ENCODE measurements at places on chromosomes 6 and 20.

DNA sequence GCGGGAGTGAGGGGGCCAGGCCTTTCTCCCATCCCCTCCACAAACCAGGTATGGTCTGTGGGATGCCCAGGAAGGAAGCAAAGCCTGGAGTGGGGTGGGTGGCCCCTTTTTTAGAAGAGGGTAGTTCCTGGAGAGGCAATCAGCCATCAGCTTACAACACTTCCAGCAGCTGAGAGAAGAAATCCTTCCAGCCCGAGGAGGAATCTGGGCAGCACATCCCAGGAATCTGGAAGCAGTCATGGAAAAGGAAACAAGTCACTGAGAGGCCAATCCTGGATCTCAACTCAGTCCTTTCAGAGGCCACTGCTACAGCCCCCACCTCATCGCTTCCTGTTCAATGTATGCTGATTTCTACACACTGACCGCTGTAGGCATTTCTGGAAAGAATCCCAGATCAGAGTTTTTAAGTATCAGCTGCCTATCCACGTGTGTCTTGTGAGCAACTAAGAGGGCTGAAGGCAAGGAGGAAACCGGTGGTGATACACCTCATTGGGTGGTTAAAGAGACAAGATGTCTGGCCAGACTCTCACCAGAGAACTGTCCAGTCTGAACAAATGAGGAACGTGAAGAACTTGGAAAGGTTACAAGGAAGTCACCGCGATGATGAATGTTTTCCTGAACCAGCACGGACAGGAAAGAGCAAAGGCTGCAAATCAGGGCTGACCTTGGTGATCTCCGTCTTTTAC is 92.9 kb upstream of the SHLD1 start:
- no peak for DNase-seq

GRCh38 chr20:38315290-38315966 is 11.5 kb downstream of the BPI start:
- peak; percentile 14 for DNase-seq

DNA sequence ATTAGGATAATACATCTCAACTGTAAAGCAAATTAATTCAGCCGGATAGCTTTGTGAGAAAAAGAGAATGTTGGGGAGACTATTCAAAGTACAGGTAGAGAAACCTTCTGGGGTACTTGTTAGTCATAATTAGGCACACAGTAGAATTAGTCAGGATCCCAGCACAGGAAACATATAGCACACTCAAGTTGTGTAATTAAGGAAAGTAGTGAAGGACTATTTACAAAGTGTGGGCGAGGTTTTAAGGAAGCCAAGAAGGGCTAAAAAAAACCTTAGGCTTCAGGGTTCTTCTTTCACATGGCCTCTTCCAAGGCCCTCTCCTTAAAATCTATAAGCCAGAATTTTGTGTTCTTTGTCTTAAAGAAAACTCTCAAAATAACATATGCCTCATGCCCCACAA is 126.7 kb downstream of the RTN4IP1 start:
- no peak for DNase-seq

GRCh38 chr6:157258878-157259277 is 64.4 kb downstream of the TMEM242 start:
- no peak for DNase-seq

- no peak for DNase-seq
These were observed 4.6 kb downstream of the MEA1 start for GRCh38 chr6:43009124-43009523.

DNA sequence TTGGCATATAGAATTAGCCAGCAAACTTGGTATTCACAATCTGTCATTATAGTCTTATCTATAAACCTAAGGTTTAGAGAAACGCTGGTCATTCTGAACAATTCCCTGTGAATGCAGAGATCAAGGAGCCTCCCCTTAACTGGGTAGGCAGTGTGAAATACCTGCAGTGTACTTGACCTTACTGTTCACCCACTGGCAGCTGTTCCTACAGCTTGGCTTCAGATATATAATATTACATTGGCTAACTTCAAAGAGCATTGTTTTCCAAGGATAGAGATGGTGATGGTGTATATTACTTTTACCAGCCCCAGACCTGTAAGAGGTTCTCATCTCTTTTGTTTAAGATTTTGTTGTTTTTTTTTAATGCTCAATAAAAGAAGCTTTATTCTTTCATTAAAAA is 168.3 kb downstream of the ESR1 start:
- no peak for DNase-seq

GRCh38 chr6:26225848-26226578 is 138.8 kb downstream of the HFE start:
- DNase-seq: no peak

DNA sequence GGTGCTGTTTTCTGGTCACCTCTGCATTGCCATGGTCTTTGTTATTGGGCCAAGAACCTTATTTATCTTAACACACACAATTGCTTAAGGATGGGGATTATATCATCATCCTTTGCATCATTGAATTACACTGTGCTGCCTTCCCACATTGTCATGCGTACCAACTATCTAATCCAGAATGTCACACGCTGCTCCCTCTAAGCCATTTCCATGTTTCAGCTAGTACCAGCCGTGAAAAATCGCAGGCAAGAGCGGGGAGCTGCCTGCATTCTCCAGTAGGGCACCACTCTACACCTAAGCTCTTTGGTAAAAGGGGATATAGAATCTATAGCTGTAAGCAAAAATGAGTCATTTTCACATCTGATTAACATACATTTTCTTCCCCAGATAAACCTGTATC is 277.0 kb downstream of the PRL start:
- no peak for DNase-seq

GRCh38 chr6:115982453-115982852 is 78.2 kb downstream of the FRK start:
- DNase-seq: no peak

GRCh38 chr6:12595161-12595811 is 121.3 kb upstream of the PHACTR1 start:
- DNase-seq: no peak

- DNase-seq: no peak
These were observed 185.8 kb upstream of the TENT5A start for GRCh38 chr6:81938014-81938856.

DNA sequence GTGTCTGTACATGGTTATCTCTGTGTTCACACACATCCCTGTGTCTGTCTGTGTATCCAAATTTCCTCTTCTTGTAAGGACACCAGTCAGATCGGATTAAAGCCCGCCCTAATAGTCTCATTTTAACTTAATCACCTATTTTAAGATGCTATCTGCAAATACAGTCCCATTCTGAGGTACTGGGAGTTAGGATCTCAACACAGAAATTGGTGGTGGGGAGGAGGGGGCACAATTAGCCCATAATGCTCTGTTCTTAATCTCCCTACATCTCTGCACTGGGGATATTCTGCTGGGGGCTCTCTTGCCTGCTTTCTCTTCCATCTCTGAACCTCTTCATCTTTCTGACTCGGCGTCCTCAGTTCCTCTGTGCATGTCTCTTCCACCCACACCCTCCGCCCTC is 320.7 kb downstream of the CDC5L start:
- DNase-seq: no peak

DNA sequence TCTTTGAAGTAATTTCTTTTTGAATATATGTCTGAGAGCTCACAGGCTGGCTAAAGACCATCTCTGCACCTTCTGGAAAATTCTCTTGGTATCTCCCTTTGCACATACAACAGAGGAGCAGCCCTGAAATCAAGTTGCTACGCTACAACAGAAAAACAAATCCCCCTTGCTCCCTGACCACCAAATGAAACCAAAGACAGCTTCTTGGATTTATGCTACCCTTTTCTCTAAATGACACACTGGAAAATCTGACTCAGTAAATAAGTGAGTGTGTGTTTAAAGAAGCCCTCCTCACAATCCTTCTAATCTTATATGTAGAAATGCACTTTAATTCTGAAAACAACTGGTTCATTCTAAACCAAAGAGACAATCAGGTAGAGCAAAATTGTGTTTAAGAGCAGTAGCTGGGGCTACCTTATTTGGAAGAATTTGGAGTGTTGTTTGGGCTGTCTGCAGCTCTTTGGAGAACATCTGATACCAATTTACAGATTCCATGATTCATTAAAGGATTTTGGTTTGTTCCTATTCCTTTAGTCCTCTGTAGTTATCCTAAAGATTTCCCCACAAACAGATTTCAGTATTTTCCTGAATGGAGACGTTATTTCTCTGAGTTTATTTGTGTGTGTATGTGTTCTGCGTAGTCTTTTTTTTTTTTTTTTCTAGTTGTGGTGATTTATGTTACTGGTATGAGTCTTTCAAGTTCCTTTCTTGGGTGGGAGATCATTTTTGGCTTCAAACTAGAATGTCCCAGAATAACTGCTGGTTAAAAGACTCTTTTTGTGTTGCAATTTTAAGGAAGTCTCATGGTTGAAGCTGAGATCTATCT is 36.4 kb upstream of the UTRN start:
- DNase-seq: no peak

GRCh38 chr6:89260310-89260709 is 43.2 kb upstream of the GABRR1 start:
- DNase-seq: no peak

DNA sequence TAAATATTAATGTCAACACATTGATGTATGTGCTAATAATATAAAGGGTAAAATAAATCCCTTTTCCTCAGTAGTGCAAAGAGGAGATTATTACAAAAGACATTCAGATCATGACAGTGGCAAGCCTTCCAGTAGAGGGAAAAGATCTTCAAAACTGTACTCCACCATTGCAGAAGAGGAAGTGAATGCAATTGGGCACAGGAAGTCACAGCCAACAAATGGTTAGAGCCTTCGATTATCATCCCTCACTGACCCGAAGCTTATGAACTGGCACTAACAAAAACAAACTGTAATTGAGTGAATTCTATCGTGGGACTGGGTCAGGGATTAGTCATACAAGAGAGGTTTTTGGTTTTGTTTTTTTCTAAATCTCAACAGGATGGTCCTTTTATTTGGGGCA is 39.3 kb upstream of the SCGN start:
- no peak for DNase-seq

DNA sequence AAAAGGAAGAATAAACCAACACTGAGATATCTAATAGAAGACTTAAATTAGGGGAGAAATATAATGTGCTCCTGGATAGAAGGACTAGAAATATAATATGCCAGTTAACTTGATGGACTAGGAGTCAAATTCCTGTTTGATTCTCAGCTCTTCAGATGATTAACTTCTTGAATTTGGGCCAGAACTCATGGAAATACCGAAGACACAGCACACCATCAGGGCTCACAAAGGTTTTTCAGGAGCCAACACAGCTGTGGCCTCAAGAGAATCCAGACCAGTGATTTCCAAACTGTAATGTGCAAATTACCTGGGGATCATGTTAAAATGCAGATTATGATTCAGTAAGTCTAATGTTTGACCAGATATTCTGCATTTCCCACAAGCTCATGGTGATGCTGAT is 33.8 kb upstream of the LRRC1 start:
- no peak for DNase-seq

DNA sequence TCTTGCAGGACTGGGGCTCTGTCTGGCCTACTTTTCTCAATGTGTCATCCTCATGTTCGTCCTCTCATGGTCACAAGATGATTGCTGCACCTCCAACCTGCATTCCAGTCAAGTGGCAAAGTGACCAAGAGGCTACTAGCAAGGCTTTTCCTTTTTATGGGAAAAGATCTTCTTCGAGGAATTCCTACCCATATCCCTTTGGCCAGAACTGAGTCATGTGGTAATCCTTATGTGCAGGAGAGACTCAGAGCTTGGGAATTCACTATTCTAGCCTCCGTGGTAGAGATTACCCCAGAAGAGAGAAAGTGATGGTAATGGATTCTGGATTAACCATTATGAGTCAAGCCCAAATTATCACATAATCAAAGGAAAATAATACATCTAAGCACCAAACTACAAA is 162.7 kb downstream of the KCNQ5 start:
- no peak for DNase-seq

- no peak for DNase-seq
These were observed 22.4 kb downstream of the OR2B2 start for GRCh38 chr6:27889628-27890444.

DNA sequence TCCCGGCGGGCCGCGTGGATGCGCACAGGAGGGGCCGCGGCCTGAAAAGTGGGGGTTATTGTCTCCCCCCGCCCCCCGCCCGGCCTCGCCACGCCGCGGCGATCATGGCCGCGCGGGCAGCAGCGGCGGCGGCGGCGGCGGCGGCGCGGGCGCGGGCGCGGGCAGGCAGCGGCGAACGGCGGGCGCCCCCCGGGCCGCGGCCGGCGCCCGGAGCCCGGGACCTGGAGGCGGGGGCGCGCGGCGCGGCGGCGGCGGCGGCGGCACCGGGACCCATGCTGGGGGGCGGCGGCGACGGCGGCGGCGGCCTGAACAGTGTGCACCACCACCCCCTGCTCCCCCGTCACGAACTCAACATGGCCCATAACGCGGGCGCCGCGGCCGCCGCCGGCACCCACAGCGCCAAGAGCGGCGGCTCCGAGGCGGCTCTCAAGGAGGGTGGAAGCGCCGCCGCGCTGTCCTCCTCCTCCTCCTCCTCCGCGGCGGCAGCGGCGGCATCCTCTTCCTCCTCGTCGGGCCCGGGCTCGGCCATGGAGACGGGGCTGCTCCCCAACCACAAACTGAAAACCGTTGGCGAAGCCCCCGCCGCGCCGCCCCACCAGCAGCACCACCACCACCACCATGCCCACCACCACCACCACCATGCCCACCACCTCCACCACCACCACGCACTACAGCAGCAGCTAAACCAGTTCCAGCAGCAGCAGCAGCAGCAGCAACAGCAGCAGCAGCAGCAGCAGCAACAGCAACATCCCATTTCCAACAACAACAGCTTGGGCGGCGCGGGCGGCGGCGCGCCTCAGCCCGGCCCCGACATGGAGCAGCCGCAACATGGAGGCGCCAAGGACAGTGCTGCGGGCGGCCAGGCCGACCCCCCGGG is 637 bp downstream of the ARID1B start:
- peak; percentile 45 for DNase-seq

- DNase-seq: no peak
These were observed 78.9 kb downstream of the SLC35F1 start for GRCh38 chr6:117985916-117986315.

DNA sequence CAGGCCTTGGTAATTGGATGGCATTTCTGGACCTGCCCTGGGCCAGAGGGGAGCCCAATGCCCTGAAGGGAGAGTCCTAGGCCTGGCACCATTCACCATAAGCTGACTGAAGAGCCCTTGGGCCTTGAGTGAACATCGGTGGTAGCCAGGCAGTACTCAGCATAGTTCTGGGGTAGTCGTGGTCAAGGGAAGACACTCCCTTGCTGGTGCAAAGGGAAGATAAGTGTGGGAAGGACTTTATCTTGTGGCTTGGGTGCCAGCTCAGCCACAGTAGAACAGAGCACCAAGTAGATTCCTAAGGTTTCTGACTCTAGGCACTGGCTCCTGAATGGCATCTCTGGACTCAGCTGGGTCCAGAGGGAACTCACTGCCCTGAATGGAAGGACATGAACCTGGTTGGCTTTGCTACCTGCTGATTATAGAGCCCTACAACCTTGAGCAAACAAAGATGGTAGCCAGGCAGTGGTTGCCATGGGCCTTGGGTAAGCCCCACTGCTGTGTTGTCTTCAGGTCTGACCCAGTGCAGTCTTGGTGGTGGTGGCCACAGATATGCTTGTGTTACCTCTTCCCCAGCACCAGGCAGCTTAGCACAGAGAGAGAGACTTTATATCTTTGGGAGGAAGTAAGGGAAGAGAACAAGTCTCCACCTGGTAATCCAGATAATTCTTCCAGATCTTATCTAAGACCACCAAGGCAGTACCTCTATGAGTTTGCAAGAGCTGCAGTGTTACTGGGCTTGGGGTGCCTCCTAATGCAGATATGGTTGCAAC is 83.5 kb downstream of the PRDM13 start:
- DNase-seq: no peak
